ENCODE measurements at places on chromosomes 2 and 18.

- DNase-seq: no peak
Measured at GRCh38 chr2:227390468-227391256, 2.9 kb upstream of the SCYGR1 start.

- no peak for DNase-seq
Measured at GRCh38 chr2:242004223-242004901, 134.8 kb downstream of the RTP5 start.

DNA sequence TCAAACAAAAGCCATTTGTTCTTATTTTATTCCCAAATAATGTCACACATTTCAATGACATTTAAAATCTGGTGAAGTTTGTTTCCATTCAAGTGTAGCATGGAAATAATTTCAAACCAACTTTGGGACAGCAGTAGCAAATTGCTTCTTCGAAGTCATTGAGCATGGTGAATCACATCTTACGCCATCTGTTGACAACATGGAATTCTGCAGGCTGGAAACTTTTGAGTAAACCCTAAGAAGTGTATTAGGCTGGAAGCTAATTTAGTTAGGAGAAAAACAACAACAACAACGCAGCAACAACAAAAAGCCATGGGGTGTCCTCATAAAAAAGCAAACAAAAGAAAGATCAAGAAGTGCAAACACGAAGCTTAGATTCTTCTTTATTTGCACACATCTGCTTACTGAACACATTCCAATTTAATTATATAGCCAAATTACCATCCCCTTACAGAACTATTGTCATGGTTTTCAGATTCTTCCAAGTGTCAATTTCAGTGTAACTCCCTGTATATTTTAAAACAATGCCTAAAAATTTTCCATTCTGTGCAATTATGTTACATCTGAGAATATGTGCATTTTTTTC, 659.0 kb upstream of the CDH7 start:
- DNase-seq: no peak

GRCh38 chr2:152443771-152444170, 108.8 kb downstream of the FMNL2 start:
- DNase-seq: no peak

DNA sequence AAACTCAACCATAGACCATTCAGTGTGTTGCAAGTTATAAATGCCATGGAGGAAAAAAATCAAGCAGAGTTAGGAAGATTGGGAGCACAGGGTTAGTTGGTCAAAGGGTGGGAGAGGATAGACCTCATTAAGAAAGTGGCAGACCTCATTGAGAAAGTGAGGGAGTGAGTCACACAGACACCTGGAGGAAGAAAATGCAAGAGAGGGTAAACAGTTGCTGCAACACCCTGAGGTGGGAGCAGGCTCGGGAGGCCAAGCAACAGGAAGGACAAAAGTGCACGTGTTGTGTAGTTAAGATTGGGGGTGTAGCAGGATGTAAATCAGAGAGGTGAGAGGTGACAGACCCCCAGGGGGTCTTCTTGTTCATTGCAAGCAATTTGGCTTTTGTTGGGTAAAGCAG, 6.4 kb downstream of the IL1RL1 start:
- no peak for DNase-seq

GRCh38 chr2:130834091-130834930, 2.4 kb upstream of the ARHGEF4 start:
- no peak for DNase-seq

- DNase-seq: no peak
Measured at GRCh38 chr2:1731447-1731962, 12.8 kb downstream of the PXDN start.

- DNase-seq: no peak
Measured at GRCh38 chr2:234415706-234416105, 81.2 kb downstream of the ARL4C start.

DNA sequence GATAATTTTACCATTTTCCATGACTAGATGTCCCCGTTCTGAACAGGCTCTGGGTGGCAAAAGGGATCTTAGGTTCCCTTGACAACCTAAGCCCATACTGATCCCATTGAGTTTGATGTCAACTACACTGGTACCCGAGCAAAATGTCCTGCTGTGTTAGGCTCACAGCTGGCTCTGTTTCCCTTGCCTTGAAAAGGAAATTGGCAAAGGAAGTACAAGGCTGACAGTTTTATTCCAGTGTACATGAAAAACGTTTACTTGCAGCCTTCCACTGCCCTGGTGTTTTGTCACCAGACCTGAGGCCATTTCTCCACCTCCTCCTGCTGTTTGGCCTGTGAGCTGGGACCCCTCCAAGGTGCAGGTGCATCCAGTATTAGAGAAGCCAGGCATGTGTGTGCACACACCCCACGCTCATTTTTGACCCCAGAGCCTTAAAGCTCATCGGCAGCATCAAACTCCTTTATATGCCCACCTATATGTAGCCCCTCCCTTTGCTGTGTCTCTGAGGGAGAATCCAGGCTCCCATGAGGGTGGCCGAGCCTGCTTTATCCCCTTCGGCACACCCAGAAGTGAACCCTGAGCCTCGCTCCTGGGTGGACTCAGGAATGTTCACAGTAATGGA, 171.3 kb downstream of the NDUFA10 start:
- DNase-seq: no peak

GRCh38 chr2:95058466-95058988, 33.0 kb downstream of the MAL start:
- DNase-seq: no peak

GRCh38 chr2:64655873-64656272, 2.2 kb upstream of the SERTAD2 start:
- DNase-seq: no peak

- DNase-seq: no peak
Measured at GRCh38 chr2:38620282-38620977, 17.7 kb upstream of the HNRNPLL start.

GRCh38 chr18:24189007-24189528, 50.2 kb downstream of the CABYR start:
- no peak for DNase-seq

- DNase-seq: no peak
Measured at GRCh38 chr2:130851624-130852382, 15.1 kb downstream of the ARHGEF4 start.

- DNase-seq: no peak
Measured at GRCh38 chr2:49403637-49404036, 249.3 kb upstream of the FSHR start.

All from stimulated activated CD8-positive, alpha-beta memory T cell treated with anti-CD3 and anti-CD28 coated beads, Interleukin-4, amount 100 ng/mL, for 4 hours (primary cell).